ENCODE measurements at places on chromosomes 12 and 14. TPM values are rescaled to one million over a fixed set of nuclear protein-coding genes. Genes with fewer than 3 reads are reported as not detected.

GRCh38 chr12:99259040-99259934, 388.3 kb upstream of the GARIN6 start:
- DNase-seq: no peak

DNA sequence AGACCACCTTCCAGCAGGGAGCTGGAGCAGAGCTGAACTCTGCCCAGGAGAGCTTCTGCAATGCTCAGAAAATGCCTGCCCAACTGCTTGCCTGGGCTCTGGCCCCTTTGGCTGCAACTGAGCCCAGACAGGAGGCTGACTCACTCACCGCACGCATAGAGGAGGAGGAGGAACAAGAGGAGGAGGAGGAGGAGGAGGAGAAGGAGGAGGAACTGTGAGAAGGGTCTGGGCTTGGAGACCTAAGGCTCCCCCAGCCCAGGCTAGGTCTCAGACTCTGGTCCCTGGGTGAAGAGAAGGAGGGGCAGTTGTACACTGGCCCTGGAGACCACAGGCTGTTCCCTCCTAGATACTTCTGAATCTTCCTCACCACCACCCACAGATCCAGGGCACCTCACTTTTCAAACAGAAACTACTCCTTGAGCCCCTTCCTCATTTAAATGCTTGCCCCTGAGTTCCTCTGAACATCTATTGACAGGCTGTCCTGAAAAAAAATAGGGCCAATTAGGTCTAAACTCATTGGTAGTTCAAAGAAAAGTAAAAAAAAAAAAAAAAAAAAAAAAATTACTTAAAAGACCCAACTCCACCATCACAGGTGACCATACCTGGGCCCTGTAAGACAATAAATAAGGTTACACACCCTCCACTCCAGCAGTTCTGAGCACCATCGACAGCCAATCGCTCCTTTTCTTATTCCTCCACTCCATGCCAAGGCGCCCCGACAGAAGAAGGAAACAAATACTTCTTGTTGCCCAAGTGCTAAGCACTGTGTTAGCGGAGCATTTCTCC, 674 bp downstream of the VDR start:
- DNase-seq: no peak

GRCh38 chr14:73227812-73228781, 9.2 kb upstream of the PAPLN start:
- DNase-seq: no peak

DNA sequence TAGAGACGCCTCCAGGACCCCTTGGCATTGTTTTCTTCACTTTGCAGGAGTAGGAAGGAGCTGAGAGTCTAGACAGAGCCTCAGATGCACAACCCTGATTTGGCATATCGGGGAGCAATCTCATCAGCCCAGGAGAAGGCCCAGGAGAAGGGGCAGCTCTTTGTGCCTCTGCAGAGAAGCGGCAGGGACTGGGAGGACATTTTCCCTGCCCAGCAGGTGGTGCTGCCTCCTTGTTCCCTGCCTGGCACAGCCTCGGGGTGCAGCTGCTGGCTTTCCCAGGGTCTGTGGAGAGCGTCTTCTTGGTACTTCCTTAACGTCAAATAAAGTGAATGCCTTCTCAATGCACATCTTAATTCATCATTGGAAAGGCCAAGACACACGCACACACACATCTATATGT, 419.5 kb downstream of the TMEM121 start:
- DNase-seq: no peak

DNA sequence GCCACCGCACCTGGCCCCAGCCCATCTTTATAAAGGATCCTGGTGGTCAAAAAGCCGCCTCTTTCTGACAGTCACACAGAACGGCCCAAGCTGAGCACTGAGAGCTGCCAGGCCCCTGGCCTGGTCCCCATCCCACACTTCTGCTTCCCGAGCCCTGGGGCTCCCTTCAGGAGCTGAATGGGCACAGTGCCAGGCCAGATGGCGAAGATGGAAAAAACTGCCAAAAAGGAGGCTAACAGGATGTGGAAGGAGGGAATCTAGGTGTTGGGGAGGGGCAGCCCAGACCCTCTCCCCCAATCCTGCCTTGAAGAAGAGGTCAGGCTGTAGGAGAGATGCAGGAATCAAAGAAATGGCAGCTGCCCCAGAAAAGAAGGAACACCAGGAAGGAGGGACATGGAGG, 5.0 kb downstream of the LPAR5 start:
- DNase-seq: no peak

DNA sequence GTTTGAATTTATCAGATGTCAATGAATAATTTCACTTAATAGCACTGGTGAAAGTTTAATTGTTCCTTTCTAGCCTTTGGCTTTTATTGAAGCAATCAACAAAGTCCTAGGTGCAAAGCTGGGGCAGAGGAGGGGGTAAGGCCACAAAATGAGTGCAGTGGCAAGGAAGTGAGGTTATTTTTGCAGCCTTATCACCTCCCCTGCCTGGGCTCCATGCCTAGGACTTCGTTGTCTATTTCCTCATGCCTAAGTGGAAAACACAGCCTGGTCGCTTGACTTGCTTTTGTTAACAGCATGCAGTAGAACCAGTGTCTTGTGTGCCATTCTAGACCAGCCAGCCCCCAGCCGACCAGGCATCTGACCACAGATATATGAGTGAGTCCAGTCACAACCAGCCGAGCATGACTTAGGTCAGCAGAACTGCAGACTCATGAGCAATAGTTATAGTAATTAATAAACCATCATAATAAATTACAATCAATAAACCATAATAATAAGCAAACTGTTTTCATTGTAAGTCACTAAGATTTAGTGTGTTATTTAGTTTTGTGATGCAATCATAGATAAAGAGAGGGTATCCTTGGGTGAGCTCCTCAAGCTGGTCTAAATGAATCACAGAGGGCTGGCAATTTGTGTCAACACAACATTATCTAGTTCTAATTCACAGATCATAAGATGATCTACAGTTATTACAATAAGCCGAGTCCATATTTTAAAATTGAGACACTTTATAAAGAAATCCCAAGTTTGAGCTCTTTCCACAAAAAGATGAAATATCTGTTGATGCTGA, 156.8 kb downstream of the GLT1D1 start:
- no peak for DNase-seq

- DNase-seq: no peak
Observed at GRCh38 chr12:31819427-31819826, 90.6 kb upstream of the AMN1 start.

DNA sequence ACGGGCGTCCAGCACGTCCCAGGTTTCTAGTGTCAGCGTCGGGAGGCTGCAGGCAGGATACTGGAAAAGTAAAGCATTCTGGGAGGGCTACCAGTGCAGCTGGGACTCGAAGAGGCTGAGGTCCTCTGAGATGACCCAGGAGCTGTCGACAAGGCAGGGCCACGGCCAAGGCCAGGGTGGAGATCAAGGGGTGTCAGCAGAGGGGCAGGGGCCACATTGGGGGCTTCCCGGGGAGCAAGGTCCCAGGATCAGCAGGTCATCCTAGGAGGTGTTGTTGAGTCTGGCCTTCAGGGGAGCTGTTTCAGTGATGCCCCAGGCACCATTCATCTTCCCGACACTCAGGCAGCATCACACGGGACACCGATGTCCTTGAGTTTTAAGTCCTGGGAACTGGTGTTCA, 377.8 kb upstream of the SFSWAP start:
- DNase-seq: no peak

- no peak for DNase-seq
Observed at GRCh38 chr12:53480491-53481442, 18.5 kb downstream of the MAP3K12 start.

- DNase-seq: no peak
Observed at GRCh38 chr12:100859063-100859627, 64.6 kb downstream of the ANO4 start.

DNA sequence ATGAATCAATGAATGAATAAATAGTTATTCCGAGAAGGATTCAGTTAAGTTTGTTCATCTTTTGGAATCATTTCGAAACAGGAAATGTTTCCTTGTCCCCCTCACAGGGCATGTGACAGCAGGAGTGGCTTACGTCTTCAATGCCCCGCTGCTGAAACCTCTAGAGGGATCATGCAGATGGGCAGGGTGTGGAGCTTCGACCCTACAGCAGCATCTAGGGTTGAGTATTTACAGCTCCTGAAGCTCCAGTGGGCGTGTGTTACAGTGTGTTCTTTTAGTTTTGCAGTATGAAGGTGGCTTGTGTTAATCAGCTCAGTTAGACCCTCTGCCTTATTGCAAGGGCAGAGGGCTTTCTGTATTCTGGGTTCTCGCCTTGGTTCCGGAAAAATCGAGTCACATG, 2.6 kb downstream of the NAV3 start:
- DNase-seq: no peak

DNA sequence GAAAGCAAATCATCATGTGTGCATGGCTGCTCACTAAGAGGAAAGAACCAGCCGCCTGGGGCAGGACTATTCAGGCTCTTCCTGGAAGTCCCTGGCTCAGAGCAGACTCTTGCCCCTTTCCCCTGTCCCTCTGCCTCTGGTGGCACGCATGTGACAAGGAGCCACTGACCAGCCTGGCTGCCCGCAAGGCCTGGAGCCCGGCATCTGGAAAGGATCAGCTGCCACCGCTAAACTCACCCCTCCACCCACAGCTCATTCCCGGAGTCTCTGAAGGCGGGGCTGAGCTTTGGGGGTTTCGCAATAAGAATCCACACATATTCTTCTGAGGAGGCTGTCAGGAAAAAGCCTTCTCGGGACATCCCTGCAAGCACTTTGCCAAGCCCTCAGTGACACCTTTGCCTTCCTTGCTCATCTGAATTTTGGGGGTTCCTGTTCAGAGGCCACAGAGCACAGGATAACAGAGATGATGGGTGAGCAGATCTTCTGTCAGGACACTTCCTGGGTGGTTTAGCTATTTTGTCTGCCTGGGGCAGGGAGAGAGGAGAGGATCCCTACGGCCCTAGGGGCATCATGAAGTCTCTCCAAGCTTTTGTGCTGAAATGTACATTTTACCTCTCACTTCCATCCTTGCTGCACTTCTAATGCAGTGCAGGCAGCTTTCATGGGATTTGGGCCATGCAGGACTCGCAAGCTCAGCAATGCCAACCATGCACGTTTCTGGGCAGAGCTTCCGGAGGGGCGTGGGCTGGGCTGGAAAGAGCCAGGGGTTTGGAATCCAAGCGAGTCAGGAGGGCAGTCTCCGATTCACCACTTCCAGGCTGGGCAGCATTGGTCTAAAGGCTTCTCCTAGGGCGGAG, 124.8 kb upstream of the MAP1LC3B2 start:
- DNase-seq: no peak

DNA sequence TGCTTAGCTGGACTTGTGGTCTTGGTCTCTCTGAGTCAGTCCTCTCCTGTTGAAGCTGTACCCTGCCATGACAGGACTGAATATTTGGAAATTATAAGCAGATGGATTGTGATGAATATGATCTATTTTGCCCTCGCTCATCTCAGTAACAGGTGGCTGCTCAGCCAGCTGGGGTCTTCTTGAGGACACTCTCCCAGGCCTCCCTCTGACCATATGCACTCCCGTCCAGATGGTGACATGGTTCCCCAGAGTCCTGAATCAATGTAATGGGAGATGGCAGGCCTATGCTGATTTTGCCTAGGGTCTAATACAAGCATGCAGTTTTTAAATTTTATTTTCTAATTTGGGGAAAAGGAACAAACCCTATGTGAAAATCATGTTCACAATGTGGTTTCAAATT, 63.1 kb upstream of the TRHDE start:
- DNase-seq: no peak

DNA sequence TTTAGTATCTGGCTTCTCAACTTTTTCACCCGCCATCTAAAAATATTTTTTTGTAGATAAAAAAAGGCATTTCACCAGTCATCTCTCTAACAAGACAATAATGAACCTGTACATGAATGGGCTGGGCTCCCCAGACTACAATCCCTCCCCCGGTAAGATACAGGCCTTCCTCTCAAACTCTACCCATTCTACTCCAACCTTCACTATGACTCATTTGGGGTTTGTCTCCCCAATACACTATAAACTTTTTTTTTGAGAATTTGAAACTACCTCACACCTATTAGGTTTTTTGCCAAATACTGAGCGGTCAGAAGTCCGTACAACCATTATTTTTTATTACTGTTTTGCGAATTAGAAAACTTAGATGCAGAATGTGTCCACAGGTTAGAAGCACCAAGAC, 784 bp downstream of the RPL6 start:
- DNase-seq: no peak

- peak; percentile 95 for DNase-seq
Observed at GRCh38 chr12:54191550-54192022, 2.8 kb upstream of the SMUG1 start.

DNA sequence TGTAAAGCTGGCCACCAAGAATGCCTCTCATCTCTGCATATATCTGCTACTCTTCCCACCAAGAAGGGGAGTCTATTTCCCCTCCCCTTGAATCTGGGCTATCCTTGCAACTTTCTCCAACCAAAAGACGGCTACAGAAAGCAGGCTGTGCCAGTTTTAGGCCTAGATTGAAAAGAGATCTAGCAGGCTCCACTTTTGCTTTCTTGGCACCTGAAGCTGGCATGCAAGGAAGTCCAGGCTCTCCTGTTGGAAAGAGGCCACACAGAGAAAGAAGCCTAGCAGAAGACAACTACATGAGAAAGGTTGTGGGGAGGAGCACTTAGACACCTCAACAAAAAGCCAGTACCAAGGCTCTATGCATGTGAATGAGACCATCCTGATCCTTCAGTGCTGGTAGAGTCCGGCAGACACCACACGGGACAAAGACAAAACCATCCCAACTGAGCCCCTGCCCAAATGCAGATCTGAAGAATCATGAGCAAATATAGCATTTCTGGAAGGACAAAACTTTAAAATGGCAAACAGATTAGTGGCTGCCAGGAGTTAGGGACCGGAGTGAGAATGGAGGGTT, 68.0 kb downstream of the SPPL3 start:
- DNase-seq: no peak

DNA sequence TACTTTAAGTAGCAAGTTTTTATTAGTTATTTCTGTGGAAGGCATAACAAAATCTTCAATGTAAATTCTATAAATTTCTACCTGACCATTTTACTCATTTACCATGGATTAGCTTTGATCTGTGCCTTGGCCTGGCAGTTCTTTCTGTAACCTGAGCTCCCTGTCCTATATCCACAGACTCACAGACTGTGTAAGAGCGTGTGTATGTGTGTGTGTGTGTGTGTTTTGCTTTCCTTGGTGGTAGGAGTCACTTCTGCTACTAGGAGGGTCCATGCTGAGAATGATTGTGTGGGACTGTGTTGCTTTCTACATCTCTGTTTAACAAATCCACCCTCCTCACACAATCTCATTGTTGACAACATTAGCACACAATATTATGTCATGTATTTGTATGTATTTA, 221.2 kb upstream of the PELI2 start:
- no peak for DNase-seq

- DNase-seq: no peak
Observed at GRCh38 chr14:38309522-38310277, 53.8 kb upstream of the CLEC14A start.

- no peak for DNase-seq
Observed at GRCh38 chr14:89673512-89674225, 256.6 kb upstream of the FOXN3 start.

The PPP1R1A gene
- not detected for total RNA-seq

The TMEM119 gene
- total RNA-seq: not detected

The ANO2 gene
- total RNA-seq: not detected
